ENCODE measurements at places on chromosomes 7 and 10.

DNA sequence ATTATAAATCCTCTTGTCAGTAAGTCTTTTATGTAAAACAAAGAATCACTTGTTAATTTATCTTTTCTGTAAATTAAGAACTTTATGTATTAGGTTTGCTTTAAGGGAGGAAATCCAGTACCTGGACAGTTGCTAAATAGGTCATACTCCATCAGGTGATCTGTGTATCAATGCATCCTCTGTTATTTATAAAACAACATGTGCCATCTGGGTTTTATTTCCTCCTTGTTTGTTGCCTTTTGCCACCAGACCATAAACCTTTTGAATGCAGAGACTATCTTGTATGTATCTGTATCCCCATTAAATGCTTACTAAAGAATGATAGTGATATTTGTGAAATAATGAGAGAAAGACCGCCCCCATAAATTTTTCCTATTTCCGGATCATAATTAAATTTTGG, 70.0 kb downstream of the SLC35B4 start:
- no peak for DNase-seq

DNA sequence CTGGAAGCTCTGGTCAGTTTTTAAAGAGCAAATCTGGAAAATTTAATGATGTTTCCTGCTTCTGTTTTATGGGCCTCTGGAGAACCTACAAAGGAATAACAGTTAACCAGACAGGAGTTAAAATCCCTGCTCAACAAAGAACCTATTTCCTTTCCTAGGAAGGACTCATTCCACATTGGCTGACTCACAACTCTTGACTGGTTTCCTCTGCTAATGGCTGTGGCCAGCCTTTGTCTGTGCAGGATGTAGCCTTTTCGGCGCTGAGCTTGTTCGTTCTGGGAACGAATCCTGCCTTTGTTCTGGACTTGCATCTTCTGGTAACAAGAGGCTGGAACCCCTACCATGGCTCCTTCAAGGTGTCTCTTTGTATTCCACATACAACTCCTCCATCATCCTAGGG, 112.8 kb upstream of the PDCD4 start:
- DNase-seq, result peak; percentile 34

DNA sequence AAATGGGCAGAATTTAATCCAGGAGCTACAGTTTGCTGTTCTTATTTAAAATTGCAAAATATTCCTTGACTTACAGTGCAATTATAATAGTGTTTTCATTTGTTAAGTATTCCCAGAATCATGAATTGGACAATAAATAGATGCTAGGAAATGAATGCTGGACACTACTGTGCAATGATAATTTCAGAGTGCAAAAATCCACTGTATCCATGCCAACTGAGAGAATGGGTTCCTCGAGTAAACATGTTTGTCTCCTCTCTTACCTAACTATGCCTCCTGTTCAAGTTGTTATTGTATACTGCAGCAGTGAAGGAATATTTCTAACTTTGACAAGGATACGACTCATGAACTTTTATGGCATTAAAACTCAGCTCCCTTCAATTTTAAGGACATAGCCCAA, 1396.3 kb downstream of the GATA3 start:
- no peak for DNase-seq

GRCh38 chr10:59181668-59182067, 5.2 kb downstream of the PHYHIPL start:
- DNase-seq, result peak; percentile 81

DNA sequence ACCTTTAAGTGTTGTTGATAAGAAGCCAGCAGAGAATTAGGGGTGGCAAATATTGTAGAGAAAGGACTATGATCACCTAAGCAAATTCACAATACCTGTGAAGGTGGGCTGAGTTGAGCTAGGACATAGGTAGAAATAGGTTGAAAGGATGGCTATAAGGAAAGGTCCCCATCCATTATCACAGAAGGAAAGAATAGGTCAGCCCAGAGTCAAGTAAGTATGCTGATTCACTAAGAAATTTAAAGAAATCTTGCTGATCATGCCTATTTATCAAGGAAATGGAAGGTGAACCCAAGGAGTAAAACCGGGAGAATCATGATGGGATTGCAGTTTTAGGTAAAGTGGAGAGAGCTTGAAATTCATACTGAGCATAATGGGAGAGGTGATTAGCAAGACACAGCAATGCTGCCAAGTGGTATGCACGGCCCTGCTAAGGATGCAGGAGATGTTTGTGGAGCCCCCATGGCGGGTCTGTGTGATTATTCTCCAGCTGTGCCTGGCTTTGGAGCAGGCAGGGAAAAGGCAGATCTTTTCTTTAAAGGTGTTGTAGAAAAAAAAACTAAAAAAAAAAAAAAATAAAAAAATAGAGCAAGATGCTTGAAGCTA, 399.4 kb downstream of the PLXDC2 start:
- DNase-seq, result no peak

- DNase-seq, result no peak
Observed at GRCh38 chr10:24825551-24825950, 101.9 kb upstream of the ARHGAP21 start.

DNA sequence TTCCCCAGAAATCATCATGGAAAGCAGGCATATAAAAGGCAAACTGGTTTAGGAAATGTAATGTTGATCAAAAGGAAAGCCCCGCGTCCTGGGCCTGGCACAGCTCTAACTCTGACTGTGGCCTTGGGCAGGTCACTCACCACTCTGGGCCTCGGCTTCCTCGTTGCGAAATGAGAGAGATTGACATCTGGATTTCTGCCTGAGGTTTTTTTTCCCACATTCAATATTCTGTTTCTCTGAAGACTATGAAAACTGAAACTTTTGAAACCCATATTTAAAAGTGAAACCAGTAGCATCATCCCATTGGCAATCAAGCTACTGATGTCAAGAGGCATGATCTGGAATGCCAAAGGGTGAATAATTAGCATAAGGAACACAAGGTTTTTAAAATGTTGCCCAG, 369.7 kb upstream of the NPVF start:
- DNase-seq, result no peak

- no peak for DNase-seq
Observed at GRCh38 chr10:75111365-75111906, at the start of gene SAMD8. TSS of gene SAMD8 (plus strand) at chr10:75111656. CDS start at chr10:75150529, 38,873 bp downstream.

GRCh38 chr10:88849234-88849633, 2.4 kb downstream of the ANKRD22 start:
- no peak for DNase-seq

DNA sequence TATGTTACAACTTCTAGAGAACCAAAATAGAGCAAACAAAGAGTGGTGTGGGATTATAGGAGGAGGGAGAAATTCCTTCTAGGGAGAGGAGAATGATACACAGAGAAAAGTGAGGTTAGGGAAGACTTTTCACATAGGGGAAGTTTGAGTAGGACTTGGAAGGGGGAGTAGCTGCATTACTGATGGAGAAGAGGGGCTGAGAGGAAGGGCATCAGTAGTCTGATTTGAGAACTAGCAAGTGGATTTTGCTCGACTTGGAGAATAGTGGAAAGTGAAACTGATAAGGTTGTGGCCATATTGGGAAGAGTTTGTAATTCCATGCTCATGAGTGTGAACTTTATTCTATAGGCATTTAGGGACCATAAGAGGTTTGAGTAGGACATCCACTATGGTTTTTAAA, 6.1 kb downstream of the NRF1 start:
- no peak for DNase-seq

- DNase-seq, result no peak
Observed at GRCh38 chr7:101084865-101085161, 468 bp upstream of the TRIM56 start.

DNA sequence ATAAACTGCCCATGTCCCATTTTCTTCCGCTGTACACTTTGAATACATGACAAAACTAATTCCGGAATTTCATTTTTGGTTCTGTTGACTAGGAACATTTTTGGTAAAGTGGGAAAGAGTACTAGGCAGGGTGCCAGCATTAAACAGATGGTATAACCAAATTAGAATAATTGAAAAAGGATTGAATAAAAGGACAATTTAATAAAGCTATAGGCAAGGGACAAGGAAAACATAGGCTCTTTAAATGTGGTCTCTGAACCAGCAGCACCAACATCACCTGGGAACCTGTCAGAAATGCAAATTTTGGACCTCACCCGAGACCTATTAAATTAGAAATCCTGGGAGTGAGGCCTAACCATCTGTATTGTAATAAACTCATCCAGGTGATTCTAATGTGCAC, 376.9 kb downstream of the LRRTM3 start:
- no peak for DNase-seq

- DNase-seq, result no peak
Observed at GRCh38 chr10:3954615-3955014, 169.6 kb upstream of the KLF6 start.

DNA sequence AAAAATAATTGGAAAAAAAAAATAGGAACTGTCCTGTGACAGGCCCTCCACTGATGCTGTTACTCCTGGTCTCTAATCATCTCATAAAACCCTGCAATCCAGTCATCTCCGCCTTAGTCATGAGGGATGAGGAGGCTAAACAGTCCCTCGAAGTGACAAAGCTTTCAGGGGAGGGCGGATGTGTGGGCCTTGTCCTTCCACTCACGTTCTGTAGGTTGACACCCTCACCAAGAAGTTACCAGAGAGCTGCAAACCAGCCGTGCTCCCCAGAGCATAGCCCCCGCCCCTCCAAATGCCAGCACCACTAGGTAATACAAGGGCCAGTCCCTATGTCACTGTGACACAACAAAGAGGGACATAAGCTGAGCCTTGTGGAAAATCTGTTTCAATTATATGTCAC, 11.9 kb downstream of the COBL start:
- DNase-seq, result peak; percentile 36

GRCh38 chr7:142628945-142629344, 120.3 kb upstream of the PRSS1 start:
- no peak for DNase-seq

- no peak for DNase-seq
Observed at GRCh38 chr7:116165717-116166116, 44.6 kb upstream of the TES start.

DNA sequence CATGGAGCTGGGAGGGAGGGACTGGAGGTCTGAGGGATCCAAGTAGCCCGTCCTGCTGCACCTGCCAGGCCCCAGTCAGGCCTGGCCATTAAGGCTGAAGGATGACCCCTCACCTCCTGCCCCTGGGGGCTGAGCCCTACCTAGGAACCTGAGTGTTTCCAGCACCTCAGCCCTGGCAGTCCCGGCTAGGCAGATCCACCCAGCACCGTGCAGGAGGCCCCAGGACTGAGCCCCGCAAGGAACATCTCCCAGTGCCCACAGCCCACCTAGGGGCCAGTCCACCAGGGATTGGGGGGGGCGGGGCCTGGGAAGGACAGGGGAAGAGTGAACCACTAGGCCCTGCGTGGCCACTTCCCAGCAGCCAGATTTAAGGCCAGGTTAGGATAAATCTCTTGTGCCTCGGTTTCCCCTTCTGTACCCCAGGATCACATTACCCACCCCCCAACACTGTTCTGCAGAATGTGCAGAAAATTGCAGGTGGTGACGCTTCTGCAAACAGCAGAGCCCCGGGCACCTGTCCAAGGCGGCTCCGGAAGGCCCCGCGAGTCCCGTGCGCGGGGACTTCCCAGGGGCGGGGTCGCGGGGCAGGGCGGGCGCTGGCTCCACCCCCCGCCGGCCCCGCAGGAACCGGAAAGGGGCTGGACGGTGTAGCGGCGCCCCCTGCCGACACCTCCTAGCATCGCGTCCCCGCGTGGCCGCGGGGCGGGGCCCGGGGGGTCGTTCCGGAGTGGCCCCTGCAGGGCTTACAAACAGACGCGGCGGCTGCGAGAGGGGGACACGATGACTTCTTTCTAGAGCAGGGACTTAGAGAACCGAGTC, 55.9 kb downstream of the PWWP2B start:
- DNase-seq, result peak; percentile 72

DNA sequence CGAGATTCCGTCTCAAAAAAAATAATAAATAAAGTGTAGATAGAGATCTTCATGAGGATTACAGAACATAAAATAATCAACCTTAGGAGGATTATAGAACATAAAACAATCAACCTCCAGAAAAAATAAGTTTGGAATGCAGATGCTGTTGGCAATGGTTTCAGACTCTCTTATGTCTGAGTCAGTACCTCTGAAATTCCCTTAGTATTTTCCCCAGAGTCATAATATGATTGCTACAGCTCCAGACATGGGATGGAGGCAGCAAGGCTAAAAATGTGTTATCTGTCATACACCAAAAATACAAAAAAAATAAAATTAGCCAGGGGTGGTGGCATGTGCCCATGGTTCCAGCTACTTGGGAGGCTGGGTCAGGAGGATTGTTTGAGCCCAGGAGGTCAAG, 22.2 kb downstream of the CADPS2 start:
- no peak for DNase-seq

GRCh38 chr7:137772316-137772715, 74.5 kb downstream of the DGKI start:
- DNase-seq, result no peak

DNA sequence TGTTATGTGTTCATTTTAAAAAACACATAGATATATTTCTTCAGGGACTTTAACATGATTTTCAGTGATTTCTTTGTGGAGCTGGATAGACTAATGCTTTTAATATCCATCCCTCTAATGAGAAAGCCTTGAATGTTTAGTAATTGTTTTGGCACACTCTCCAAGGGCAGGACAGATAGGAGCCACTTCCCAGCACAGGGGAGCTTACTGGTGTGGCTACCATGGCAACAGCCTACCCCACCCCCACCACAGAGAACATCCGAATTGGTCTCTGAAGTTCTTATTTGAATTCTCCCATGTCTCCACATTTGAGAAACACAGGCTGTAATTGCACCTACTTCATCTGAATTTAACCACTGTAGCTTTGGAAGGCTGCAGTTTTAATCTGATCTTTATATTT, 87.7 kb downstream of the PRKG1 start:
- DNase-seq, result no peak

DNA sequence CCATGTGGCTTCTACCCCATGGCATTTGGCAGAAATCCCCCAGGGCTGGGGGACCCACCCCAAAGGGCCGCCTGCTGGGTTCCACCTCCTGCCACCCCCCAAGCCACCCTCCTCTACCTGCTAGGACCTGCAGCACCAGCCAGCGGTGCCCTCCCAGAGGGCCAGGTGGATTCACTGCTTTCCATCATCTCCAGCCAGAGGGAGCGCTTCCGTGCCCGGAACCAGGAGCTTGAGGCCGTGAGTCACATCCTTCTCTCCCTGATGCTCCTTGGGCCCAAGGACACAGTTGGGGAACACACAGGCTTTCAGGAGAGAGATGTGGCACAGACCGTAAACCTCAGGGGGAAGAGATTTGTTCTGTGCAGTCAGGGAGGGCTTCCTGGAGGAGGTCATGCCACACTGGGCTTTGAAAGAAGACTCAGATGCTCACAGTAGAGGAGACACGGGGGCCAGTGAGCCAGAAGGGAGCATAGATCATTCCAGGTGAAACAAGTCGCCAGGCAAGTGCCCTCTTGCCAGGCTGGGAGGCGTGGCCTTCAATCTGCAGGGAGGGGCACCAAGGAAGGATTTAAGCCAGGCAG, 11.5 kb upstream of the SH2B2 start:
- DNase-seq, result no peak

DNA sequence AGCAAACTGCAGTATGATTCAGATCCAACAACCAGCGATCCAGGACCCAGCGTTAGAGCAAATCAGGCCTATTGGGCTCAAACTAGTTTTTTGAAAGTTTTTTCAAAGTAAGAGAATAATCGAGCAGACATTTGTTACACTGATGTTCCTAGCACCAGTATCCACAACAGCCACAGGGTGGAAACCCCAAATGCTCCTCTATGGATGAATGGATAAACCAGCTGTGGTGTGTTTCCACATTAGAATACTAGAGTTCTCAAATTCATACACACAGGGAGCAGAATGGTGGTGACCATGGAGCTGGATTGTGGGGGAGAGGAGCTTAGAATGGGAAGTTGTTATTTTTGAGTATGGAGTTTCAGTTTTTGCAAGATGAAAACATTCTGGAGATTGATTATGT, 60.7 kb downstream of the PDIA4 start:
- DNase-seq, result no peak
